Activated naive CD4-positive, alpha-beta T cell treated with anti-CD3 and anti-CD28 coated beads for 36 hours (primary cell): ENCODE measurements at places on chromosomes 11 and 22.

- no peak overlapping the region for H3K27ac ChIP-seq
- no peaks in the 10 kb centered on the region for H3K36me3 ChIP-seq
- H3K4me3 ChIP-seq = peak overlapping the region; percentile 64
- H3K4me1 ChIP-seq = peaks cover 12% of the 10 kb centered on the region
- DNase-seq = no peak
Measured at GRCh38 chr11:94768602-94769541, 716 bp downstream of the AMOTL1 start.

- peaks cover 16% of the 10 kb centered on the region for H3K36me3 ChIP-seq
- peaks cover 36% of the 10 kb centered on the region for H3K4me1 ChIP-seq
- DNase-seq = no peak
- no peak overlapping the region for H3K27ac ChIP-seq
- peaks cover 3% of the 10 kb centered on the region for H3K27me3 ChIP-seq
Measured at GRCh38 chr11:66343176-66343575, 1.7 kb downstream of the BRMS1 start.

- H3K27me3 ChIP-seq = no peaks in the 10 kb centered on the region
- DNase-seq = no peak
- no peak overlapping the region for H3K4me3 ChIP-seq
Measured at GRCh38 chr11:73962101-73962705, 11.4 kb downstream of the DNAJB13 start.

DNA sequence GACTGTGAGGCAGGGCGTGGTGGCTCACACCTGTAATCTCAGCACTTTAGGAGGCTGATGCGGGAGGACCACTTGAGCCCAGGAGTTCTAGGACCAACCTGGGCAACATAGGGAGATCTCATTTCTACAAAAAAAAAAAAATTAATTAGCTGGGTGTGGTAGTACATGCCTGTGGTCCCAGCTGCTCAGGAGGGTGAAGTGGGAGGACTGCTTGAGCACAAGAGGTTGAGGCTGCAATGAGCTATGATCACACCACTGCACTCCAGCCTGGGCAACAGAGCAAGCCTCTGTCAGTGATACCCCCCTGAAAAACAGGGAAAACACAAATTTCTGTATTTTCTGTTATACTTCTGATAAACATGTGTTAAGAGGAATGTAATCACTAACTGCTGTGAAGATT, 57.8 kb upstream of the ARHGAP32 start:
- H3K27me3 ChIP-seq = no peaks in the 10 kb centered on the region
- no peak for DNase-seq
- no peak overlapping the region for H3K4me3 ChIP-seq
- no peaks in the 10 kb centered on the region for H3K36me3 ChIP-seq
- H3K4me1 ChIP-seq = peaks cover 28% of the 10 kb centered on the region

GRCh38 chr11:64092761-64093136, 57.0 kb downstream of the FLRT1 start:
- H3K4me3 ChIP-seq = no peak overlapping the region
- H3K27ac ChIP-seq = no peak overlapping the region
- no peaks in the 10 kb centered on the region for H3K27me3 ChIP-seq
- no peak for DNase-seq
- H3K4me1 ChIP-seq = peaks cover 4% of the 10 kb centered on the region
